MG63 (cell line): ENCODE measurements at places on chromosomes 1 and 21. TPM values are rescaled to one million over a fixed set of nuclear protein-coding genes. Genes with fewer than 3 reads are reported as not detected.

Gene C1orf94
- not detected in 2 replicates for total RNA-seq

Gene PTGFR
- total RNA-seq, result 11.1 and 22.3 TPM in 2 replicates

Gene TRIM46
- not detected in 2 replicates for total RNA-seq

Gene PROK1
- total RNA-seq, result not detected in 2 replicates

Gene LEPR
- total RNA-seq, result 1.7 and 4.0 TPM in 2 replicates

Gene AGT
- not detected in 2 replicates for total RNA-seq

Gene LRRC8B
- total RNA-seq, result 1.1 and 10.3 TPM in 2 replicates

Gene KCNT2
- 0.07 and 0.94 TPM in 2 replicates for total RNA-seq

GRCh38 chr1:201709564-201710295, 119.2 kb upstream of the IPO9 start:
- DNase-seq, result peak; percentile 71

DNA sequence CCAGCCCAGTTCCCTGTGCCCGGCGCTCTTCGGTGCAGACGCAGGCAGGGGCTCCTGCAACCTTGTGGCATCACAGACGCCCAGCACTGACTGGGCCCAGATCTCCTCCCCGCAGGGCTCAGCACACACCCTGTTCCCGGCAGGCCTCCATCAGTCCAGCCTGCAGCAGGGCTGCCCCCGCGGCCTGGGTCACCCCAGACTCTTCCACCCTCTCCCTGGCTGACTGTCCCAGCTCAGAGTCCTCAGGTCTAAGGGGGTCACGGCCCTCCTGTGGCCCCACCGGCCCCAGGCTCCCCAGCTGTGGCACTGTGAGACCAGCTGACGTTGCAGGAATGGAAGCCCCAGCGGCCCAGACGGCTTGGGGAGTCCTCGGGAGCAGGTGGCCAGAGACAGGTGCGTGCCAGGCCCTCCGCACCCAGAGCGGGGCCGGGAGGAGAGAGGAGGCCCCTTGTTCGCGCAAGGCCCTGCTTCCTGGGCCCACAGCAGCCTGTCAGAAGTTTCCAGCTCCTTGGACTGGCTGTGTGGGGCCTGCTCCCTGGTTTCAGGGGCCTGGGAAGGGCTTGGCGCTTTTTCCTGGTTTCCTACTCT, 4.2 kb downstream of the B3GALT6 start:
- DNase-seq, result no peak

DNA sequence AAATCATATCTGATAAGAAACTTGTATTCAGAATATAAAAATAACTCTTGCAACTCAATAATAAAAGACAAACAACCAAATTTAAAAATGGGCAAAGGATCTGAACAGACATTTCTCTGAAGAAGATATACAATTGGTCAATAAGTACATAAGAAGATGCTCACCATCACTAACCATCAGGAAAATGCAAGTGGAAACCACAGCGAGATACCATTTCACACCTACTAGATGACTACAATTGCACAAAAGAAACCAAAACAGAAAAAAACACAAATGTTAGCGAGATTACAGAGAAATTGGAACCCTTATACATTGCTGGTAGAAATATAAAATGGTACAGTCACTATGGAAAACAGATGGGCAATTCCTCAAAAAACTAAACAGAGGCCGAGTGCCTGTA, 11.5 kb upstream of the ZNF683 start:
- DNase-seq, result no peak

DNA sequence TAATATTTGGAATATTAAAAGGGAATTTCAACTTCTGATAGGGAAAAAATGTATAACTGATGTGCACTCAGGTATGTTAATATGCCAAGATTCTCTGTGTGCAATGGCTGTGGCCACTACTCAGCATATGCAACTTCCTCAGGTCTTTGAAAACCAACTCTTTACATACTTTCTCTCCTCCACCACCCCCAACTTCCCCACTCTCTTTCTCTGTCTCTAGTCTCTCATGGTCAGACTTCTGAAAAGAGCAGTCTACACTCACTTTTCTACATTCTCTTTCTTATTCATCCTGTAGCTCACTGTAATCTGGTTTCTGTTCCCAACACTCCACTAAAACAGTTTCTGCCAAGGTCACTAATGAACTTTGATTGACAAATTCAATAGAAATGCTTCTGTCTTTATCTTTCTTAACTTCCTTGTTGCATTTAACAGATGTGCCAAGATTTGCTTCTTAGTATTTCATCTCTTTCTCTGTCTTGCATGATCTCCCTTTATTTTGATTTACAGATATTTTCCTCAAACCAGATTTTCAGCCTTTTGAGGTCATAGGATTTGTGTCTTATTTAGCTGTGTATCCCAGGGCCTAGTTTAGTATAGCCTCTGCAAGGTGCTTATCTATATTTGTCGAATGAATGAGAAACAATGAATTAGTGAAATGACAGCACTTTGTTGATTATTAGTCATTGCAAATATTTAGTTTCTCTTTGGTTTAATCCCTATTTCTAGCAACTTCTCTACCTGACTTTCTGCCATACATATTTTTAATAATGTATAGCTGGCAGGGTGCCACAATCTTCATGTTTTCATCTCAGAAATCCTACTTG, 168.9 kb downstream of the LMO4 start:
- no peak for DNase-seq

DNA sequence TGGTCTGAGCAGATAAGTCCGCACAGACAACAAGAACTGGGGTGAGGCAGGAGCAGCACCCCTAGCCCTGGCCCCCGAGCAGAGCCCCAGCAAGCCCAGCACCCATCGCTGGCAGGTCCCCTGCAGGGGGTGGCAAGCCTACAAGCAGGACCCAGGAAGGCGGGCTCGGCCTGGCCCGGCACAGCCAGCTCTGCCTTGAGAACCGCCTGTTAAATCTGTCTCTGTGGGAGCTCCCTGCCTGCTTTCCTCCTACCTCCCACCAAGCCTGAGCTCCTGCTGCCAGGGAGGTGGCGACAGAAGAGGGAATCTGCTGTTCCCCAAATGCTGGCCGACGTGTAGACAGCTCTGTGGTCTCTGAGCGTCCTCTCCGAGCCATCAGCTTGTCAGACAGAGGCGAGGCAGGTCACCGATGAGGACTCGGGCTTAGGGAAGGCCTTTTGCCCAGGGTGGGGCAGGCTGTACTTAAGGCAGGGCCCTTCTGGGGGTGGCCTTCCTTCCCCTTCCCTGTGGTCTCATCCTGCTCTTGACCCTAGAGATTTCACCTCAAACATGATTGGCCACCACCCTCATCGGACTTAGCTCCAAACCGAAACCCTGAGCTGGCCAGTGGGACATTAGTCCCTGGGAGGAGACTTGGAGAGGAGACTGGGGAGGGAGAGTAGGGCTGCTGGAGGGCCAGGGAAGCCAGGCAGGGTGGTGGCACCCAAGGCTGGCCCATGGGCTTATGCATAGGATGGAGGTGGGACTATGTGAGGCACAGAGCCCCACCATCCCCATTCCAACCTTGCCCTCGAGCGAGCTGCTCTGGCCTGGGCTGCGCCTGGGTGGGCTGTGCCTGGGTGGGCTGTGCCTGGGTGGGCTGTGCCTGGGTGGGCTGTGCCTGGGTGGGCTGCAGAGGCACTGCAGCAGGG, 7.7 kb downstream of the SELENON start:
- DNase-seq, result no peak

DNA sequence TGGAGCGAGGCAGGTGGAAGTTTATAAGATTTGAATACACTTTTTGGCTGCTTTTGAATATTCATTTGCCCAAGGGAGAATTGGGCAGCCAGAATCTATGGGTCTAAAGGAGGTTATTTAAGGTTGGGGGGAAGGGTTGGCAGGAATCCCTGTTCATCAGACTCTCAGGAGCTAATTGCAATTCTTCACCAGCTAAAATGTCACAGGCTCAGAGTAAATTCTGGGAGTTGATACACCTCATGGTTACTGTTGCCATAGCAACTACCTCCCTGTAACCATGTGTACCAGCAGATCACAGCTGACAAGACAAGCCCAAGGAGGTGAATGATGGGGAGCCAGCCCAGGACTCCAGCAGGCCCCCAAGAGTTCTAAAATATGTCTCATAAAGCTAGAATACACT, 75.5 kb downstream of the CAMK2N1 start:
- no peak for DNase-seq

- no peak for DNase-seq
Measured at GRCh38 chr1:55107101-55107500, 67.8 kb downstream of the PCSK9 start.

- no peak for DNase-seq
Measured at GRCh38 chr1:60916906-60917305, 165.5 kb upstream of the NFIA start.

DNA sequence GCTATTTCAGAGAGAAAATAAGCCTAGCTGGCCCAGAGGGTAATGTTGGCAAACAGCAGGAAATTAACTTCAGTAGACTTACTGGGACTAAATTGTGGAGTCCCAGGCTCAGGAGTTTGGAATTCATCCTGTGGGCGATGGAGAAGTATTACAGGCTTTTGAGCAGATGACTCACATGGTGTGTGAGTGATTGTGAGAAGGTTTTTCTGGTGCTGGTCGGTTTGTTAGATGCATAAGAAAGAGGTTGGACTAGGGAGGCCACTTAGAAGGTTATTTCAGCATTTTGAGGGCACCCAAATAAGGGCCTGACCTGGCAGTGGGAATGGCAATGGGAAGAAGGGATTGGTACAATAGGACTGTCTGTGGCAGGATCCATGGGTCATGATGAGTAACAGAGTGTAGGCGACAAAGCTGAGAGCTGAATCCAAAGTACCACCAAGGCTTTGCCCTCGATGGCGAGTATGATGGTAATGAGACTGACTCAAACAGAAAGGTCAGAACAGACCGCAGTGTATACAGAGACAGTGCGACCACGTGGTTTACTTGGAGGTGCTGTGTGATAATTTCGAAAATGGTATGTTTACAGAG, 69.2 kb upstream of the KIF26B start:
- DNase-seq, result peak; percentile 88

DNA sequence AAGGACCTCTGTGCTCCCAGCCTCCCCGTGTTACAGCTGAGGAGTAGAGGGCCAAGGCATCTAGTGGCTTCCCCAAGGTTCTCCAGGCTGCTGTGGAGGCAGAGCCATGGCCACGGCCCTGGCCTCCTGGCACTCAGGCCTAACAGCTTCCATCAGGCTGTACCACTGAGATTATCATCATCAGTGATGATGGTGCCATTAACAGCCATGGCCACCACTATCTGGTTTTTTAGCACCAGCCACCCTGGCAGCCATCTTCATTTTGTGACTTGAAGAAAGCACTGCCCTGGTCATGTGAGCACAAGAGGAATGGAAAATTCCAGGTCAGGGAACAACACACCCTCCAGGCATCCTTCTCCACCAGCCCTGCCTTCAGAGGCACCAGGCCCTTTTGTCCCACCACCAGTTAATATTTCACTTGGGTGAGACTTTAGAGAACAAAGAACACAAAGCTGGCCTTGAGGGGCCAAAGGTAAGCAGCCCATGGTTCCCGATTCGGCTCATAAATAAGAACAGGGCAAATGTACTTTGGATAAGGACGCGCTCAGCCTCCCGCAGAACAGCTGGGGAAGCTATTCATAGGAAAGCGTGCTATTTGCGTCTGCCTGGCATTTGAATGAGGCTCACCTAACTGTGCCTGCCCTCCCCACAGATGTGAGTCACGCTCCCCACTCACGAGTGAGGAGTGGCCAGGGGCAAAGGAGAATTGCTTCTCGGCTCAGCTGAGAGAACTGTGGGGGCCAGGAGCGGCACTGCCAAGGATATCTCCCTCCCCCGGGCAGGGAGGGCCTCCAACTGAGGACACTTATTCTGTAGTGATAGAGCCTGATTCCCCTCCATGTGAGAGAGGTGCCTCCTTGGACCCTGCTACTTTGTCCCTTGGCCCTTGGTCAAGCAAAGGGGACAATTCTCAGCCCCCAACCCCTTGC, 95.6 kb downstream of the CD58 start:
- no peak for DNase-seq

- no peak for DNase-seq
Measured at GRCh38 chr1:212722270-212722957, 22.8 kb upstream of the BATF3 start.

- DNase-seq, result no peak
Measured at GRCh38 chr1:168863772-168864171, 134.8 kb upstream of the DPT start.

DNA sequence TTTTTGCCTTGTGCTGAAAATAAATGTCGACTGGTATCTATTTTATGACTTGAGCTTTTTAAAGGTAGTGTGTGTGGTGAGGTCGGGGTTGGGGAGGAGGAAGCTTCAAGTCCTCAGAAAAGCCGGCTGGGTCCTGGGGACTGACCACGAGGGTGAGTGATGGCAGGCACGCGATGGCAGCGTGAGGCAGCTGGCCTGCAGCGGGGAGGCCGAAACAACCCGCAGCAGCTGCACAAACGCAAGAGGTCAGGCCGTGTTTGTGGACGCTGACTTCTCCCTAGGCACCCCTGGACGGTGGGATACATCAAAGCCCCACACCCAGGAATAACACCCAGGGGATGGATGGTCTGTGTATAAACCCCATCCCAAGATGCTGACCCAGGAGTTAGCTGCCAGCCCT, 51.4 kb downstream of the ZBTB18 start:
- DNase-seq, result no peak

GRCh38 chr1:10901891-10902805, 105.7 kb upstream of the CASZ1 start:
- DNase-seq, result no peak

- peak; percentile 26 for DNase-seq
Measured at GRCh38 chr1:26923711-26924110, 2.2 kb downstream of the NUDC start.

DNA sequence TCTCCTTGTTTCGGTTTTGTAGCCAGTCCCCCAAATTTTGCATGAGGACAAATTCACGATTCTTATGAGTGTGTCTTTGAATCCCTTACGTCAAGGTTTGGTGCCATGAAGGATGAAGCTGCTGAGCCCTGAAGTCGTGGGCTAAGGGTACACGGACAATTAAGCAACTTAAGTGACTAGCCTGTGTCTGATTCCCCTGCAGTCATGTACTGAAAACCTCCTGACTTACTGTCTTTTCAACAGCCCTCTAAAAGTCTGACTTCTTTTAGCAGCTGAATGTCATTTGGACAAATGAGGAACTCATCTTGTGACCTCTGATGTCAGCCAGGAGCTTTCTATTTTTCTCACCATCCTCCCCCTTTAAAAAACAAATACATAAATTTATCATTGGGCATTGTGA, 27.1 kb upstream of the C1orf105 start:
- no peak for DNase-seq

- peak; percentile 14 for DNase-seq
Measured at GRCh38 chr21:28537371-28538079, 455.2 kb downstream of the LTN1 start.

DNA sequence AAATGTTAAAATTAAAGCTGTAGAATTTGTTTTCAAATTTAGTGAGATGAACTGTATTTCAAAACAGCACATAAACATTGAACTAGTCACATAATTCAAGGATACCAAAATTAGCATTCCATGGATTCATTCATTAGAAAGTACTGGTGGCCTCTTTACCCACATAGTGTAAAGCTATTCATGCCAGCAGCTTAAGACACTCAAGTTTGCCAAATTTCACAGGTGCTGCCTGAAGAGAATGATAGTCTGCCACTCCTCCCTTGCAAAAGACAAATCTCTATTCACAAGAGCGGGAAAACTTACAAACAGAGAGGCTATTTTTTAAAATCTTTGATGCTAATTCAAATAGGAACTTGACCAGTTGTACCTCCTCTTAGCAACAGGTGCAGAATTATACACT, 337.0 kb downstream of the BRINP3 start:
- no peak for DNase-seq
